ENCODE measurements at places on chromosomes 1 and 21. TPM values are rescaled to one million over a fixed set of nuclear protein-coding genes. Genes with fewer than 3 reads are reported as not detected.

DNA sequence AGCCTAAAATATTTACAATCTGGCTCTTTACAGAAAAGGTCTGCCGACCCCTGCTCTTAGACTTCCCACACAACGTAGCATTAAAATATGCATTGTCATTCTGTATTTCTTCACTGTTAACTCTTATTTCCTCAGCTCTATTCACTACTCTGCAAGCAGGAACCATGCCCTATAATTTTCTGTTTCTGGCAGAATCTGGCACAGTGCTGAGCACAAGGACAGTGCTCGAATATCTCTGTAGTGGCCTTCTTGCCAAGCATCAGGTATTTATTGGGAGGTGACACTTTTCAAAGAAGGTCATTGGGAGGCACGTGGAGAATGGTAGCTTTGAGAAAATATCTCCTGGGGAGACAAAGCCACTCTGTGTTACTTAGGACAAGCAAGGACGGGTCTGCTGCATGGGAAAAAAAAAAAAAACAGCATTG is 77.9 kb downstream of the PSMG1 start:
- no peak for DNase-seq
- no peak overlapping the region for H3K27ac ChIP-seq
- H3K36me3 ChIP-seq, result no peaks in the 10 kb centered on the region
- no peaks in the 10 kb centered on the region for H3K4me1 ChIP-seq

GRCh38 chr1:1250786-1251284 is 4.3 kb upstream of the C1QTNF12 start:
- peaks cover 12% of the 10 kb centered on the region for H3K36me3 ChIP-seq
- no peak overlapping the region for H3K4me3 ChIP-seq
- DNase-seq, result peak; percentile 61
- peaks cover 19% of the 10 kb centered on the region for H3K4me1 ChIP-seq
- H3K27me3 ChIP-seq, result no peaks in the 10 kb centered on the region
- H3K27ac ChIP-seq, result peak overlapping the region; percentile 73

DNA sequence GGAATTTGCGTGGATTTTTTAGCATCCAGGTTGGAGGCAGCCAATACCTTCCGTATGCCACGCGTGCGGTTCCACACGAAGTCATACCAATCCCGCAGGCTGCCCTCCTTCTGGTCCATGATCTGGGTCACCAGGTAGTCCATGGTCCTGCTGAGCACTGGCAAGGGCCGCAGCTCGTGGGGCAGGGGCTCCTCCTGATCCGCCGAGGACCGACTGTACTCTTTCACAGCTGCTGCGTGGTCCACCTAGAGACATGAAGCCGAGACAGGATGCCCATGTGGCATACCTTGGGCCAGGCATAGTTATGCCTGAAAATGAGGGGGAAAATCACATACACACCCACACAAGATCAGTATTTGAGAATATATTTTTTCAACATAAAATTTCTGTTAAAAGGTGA is 12.1 kb downstream of the MCM3AP start:
- no peak overlapping the region for H3K27ac ChIP-seq
- no peak for DNase-seq
- no peak overlapping the region for H3K4me3 ChIP-seq
- peaks cover 92% of the 10 kb centered on the region for H3K36me3 ChIP-seq
- no peaks in the 10 kb centered on the region for H3K27me3 ChIP-seq

GRCh38 chr21:31265366-31266013 is 78.6 kb downstream of the TIAM1 start:
- H3K4me3 ChIP-seq, result no peak overlapping the region
- no peak for DNase-seq
- peaks cover 9% of the 10 kb centered on the region for H3K4me1 ChIP-seq
- no peak overlapping the region for H3K27ac ChIP-seq
- no peaks in the 10 kb centered on the region for H3K27me3 ChIP-seq

- H3K4me3 ChIP-seq, result no peak overlapping the region
- H3K27ac ChIP-seq, result no peak overlapping the region
- H3K36me3 ChIP-seq, result no peaks in the 10 kb centered on the region
- H3K4me1 ChIP-seq, result no peaks in the 10 kb centered on the region
Measured at GRCh38 chr1:83559129-83559840, 439.6 kb downstream of the TTLL7 start.

- H3K36me3 ChIP-seq, result no peaks in the 10 kb centered on the region
- no peak overlapping the region for H3K4me3 ChIP-seq
- no peaks in the 10 kb centered on the region for H3K27me3 ChIP-seq
- no peak for DNase-seq
Measured at GRCh38 chr1:1602968-1603506, 3.1 kb upstream of the FNDC10 start.

GRCh38 chr1:170126696-170127095 is 19.1 kb upstream of the NTMT2 start:
- H3K27ac ChIP-seq, result no peak overlapping the region
- H3K27me3 ChIP-seq, result peaks cover 2% of the 10 kb centered on the region
- H3K4me1 ChIP-seq, result no peaks in the 10 kb centered on the region
- no peaks in the 10 kb centered on the region for H3K36me3 ChIP-seq
- DNase-seq, result no peak

DNA sequence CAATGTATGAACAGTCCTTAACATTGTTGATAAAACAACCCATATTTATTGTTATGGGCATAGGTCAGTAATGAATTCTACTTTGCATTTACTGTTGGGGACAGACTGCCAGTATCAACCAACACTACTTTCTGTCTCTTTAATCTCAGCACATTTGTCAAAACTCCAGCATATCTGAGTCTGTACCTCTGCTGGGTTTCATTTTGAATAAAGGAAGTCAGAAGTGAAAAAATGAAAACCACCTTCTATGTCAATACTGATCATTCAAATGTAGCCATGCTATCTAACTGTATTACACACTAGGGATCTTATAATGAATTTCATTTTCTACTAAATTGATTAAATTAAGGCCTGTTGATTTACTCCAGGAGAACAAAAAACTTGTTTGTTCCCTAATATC is 24.2 kb upstream of the CXADR start:
- H3K4me3 ChIP-seq, result no peak overlapping the region
- no peak for DNase-seq
- H3K27me3 ChIP-seq, result no peaks in the 10 kb centered on the region
- no peaks in the 10 kb centered on the region for H3K4me1 ChIP-seq
- H3K27ac ChIP-seq, result no peak overlapping the region

DNA sequence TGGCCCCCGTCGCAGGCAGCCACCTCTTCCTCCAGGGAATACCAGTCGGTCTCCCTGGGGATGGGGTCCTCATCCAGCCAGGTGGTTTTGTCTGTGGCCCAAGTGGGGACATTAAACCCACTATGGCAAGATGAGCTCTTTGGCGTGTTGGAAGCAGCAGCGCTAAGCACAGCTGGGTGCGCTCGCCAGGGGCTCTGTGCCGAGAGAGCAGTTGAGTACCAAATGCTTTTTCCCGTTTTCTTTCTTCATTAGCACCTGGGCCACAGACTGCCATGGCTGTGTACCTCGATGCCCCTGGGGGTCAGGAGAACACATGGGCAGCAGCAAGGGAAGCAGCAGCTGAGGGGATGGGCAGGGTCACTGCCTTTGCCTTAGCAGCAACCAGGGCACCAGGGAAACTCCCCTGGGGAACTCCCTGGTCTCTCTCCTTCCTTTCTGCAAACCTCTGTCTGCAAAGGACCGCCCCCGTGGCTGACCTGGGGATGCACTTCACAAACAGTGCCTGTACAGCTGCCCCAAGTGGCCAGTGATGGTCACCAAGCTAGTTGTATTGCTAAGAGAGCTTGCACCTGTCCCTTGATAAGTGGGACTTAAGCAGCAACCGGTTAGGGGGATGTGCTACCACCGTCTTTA is 31.1 kb downstream of the EDARADD start:
- H3K4me3 ChIP-seq, result no peak overlapping the region
- H3K27me3 ChIP-seq, result no peaks in the 10 kb centered on the region
- peaks cover 7% of the 10 kb centered on the region for H3K4me1 ChIP-seq
- no peaks in the 10 kb centered on the region for H3K36me3 ChIP-seq

DNA sequence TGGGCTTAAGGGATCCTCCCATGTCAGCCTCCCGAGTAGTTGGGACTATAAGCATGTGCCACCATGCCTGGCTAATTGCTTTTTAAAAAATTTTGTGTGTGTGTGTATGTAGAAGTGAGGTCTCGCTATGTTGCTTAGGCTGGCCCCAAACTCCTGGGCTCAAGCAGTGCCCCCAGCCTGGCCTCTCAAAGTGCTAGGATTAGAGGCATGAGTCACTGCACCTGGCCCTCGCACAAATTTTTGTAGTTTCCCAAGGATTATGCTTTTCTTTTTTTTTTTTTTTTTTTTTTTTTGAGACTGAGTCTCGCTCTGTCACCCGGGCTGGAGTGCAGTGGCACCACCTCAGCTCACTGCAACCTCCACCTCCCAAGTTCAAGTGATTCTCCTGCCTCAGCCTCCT is 144.4 kb upstream of the HNRNPU start:
- no peaks in the 10 kb centered on the region for H3K27me3 ChIP-seq
- H3K27ac ChIP-seq, result no peak overlapping the region
- H3K4me1 ChIP-seq, result no peaks in the 10 kb centered on the region
- H3K36me3 ChIP-seq, result no peaks in the 10 kb centered on the region
- DNase-seq, result no peak

DNA sequence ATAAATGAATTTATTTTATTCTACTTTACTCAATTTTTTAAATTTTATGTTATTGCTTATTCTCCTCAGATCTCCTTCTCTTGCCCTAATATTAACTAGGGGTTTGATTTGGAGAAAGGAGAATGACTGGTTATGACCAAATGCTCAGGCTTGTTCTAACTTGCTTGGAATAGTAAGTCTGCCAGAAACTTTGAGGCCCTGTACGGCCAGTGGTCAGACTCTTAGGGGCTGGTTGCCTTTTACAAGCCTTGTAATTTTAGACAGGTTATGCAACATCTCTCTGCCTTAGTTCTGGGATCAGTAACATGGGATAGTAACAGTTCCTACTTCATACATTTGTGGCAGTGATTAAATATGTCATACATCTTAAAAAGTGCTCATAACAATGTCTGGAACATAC is 279.5 kb downstream of the DUSP10 start:
- no peaks in the 10 kb centered on the region for H3K4me1 ChIP-seq
- peaks cover 13% of the 10 kb centered on the region for H3K27me3 ChIP-seq
- H3K4me3 ChIP-seq, result no peak overlapping the region
- DNase-seq, result no peak
- H3K27ac ChIP-seq, result no peak overlapping the region

GRCh38 chr1:66729119-66729518 is 23.1 kb upstream of the DYNLT5 start:
- no peak for DNase-seq
- no peak overlapping the region for H3K27ac ChIP-seq
- no peaks in the 10 kb centered on the region for H3K36me3 ChIP-seq
- peaks cover 10% of the 10 kb centered on the region for H3K27me3 ChIP-seq
- no peak overlapping the region for H3K4me3 ChIP-seq
- H3K4me1 ChIP-seq, result no peaks in the 10 kb centered on the region

DNA sequence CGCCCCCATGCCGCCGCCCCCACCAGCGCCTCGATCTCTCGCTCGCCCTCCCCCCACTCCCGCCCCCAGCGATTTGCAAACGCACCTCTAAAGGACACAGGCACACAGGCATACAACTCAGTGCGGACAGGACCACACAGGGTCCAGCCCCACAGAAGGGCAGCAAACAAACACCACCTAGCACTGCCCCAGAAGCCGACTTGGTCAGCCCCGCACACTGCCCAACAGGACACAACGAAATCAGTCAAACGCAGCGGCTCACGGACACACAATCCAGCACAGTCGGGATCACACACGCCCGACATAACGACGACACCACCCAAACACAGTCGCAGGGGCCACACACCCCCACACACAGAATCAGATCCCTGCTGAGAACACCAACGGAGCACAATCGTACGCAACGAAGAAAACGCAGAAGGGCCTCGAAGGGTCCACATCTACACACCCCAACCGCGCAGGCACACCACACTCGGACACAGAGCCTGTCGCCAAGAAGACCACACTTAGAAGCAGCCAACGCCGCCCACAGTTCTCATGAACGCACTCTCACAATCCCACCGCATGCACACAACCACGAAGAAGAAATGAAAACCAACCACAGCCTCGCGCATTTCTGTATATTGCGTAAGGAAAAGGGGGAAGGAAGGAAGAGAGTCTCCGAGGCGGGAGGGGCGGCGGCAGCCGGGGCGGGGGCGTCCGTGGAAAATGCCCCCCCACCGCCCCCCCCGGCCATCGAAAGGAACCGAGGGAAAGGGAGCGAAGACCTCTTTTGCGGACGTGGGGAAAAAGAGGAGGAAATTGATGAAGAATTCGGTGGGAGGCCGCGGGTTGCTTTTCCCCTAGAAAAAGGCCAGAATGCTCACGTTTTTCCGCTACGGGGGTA is 481 bp downstream of the TAL1 start:
- no peak overlapping the region for H3K27ac ChIP-seq
- H3K4me1 ChIP-seq, result peaks cover 34% of the 10 kb centered on the region
- peaks cover 58% of the 10 kb centered on the region for H3K27me3 ChIP-seq

- no peak for DNase-seq
- H3K4me1 ChIP-seq, result peaks cover 22% of the 10 kb centered on the region
- H3K27ac ChIP-seq, result no peak overlapping the region
- H3K4me3 ChIP-seq, result no peak overlapping the region
Measured at GRCh38 chr1:116820369-116820768, 66.1 kb downstream of the CD2 start.

The DCDC2B gene
- total RNA-seq, result not detected

The HTR6 gene
- total RNA-seq, result not detected

The KPRP gene
- not detected for total RNA-seq

Data from CD4-positive, CD25-positive, alpha-beta regulatory T cell (primary cell).